Activated T-helper 1 cell treated with anti-CD3 and anti-CD28 coated beads, Interleukin-2, amount 50 U/mL, for 16 hours (primary cell): ENCODE measurements at places on chromosomes 11 and 22.

DNA sequence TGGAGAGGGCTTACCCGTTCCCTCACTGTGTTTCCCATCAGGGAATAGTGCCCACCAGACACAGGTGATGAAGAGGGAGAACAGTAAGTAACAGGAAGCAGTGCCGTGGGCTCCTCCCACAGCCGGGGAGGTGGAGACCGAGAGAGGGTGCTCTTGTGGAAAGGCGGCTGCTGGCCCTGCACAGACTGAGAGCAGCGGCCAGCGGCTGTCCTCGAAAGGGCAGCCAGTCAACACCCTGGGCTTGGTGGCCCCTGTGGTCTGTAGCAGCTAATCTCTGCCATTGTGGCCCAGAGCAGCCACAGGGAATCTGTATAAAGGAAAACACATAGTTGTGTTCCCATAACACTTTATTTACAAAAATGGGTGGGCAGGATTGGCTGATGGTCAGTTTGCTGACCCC lies 121.9 kb downstream of the TBC1D22A start:
- no peak for DNase-seq

GRCh38 chr22:26748845-26749244 lies 91.5 kb downstream of the MIAT start:
- no peak for DNase-seq

DNA sequence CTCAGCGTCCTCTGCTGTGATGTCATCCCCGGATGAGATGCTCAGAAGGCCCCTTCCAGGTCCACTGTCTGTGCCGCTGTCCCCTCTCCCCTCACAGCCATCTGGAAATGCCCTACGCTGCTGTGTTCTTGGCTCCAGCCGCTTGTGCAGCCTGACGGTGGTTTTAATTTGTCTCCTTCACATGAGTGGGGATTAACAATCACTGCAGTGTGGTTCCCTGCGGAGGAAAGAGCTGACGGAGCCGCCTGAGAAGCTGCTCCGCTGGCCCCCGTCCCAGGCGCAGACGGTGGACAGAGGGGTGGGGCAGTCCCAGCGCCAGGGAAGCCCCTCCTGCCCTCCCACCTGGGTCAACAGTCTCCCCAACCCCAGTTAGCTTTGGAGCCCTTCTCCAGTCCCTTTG lies 67.5 kb upstream of the PHF21B start:
- DNase-seq = no peak

GRCh38 chr11:27626269-27626937 lies 73.9 kb downstream of the BDNF start:
- no peak for DNase-seq

DNA sequence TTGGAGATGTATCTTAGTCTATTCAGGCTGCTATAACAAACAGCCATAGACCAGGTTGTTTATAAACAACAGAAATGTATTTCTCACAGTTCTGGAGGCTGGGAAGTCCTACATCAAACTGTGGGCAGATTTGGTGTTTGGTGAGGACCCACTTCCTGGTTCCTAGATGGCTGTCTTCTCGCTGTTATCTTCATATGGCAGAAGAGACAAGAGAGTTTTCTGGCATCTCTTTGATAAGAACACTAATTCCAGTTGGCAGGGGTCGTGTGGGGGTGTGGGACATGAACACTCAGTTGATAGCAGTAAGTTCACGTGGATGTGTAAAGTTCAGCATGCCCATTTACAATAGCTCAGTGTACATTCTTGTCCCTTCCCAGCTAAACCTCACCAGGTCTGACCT lies 41.3 kb upstream of the HMGXB4 start:
- DNase-seq = no peak

GRCh38 chr11:120523196-120523595 lies 11.6 kb downstream of the GRIK4 start:
- no peak for DNase-seq

GRCh38 chr22:31271485-31271884 lies 20.8 kb downstream of the PIK3IP1 start:
- no peak for DNase-seq

GRCh38 chr11:18761741-18762140 lies 29.9 kb downstream of the PTPN5 start:
- no peak for DNase-seq
